ENCODE measurements at places on chromosomes 3 and 15. TPM values are rescaled to one million over a fixed set of nuclear protein-coding genes. Genes with fewer than 3 reads are reported as not detected.

CLDN16 gene
- total RNA-seq = not detected

WDR93 gene
- 0.22 TPM for total RNA-seq

IL5RA gene
- not detected for total RNA-seq

GP5 gene
- total RNA-seq = not detected

CCDC39 gene
- total RNA-seq = not detected

CLDN11 gene
- total RNA-seq = 32.0 TPM

NUSAP1 gene
- total RNA-seq = 178 TPM

MAGI1 gene
- 12.7 TPM for total RNA-seq

ARGFX gene
- total RNA-seq = not detected

HRH1 gene
- total RNA-seq = 7.5 TPM

SIDT1 gene
- total RNA-seq = 18.4 TPM

CLRN1 gene
- total RNA-seq = not detected

CD200R1 gene
- not detected for total RNA-seq

C15orf62 gene
- total RNA-seq = 1.5 TPM

RPN1 gene
- total RNA-seq = 270 TPM

SERPINI1 gene
- total RNA-seq = 0.52 TPM

NMB gene
- 20.4 TPM for total RNA-seq

ZNF502 gene
- not detected for total RNA-seq

SNX33 gene
- 16.2 TPM for total RNA-seq

REC114 gene
- not detected for total RNA-seq

PARP9 gene
- total RNA-seq = 14.8 TPM

NT5DC2 gene
- 229 TPM for total RNA-seq

TTC21A gene
- total RNA-seq = 1.2 TPM

UACA gene
- 26.7 TPM for total RNA-seq

CADM2 gene
- not detected for total RNA-seq

ATP10A gene
- total RNA-seq = 5.0 TPM

CHRD gene
- not detected for total RNA-seq

PPM1L gene
- total RNA-seq = 7.0 TPM

STARD9 gene
- total RNA-seq = 4.9 TPM

CFAP100 gene
- total RNA-seq = not detected

A4GNT gene
- not detected for total RNA-seq

CD86 gene
- not detected for total RNA-seq

TRNT1 gene
- 33.2 TPM for total RNA-seq

HHLA2 gene
- total RNA-seq = not detected

TMEM40 gene
- total RNA-seq = 10.4 TPM

GATM gene
- 0.87 TPM for total RNA-seq
